ENCODE measurements at places on chromosomes 6 and 20.

DNA sequence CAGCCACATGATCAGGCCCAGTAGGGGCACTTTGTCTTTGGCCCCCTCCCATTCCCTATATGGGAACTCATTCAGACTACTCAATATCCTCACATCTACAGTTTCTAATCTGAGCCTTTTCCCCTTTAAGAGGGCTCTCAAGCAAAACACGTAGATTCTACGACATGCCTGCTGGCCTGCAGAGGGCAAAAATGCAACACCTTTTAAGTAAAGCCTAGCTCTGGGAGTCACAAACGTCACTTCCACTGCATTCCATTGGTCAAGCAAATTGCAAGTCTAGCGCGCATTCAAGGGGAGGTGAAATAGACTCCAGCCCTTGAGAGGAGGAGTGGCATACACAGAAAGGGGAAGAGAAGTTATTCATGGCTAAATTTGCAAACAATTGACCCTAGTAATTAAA, 70.6 kb downstream of the CDC40 start:
- DNase-seq, result no peak

- no peak for DNase-seq
Measured at GRCh38 chr6:139172151-139172550, 37.3 kb downstream of the HECA start.

- no peak for DNase-seq
Measured at GRCh38 chr6:13419422-13420195, 67.8 kb downstream of the GFOD1 start.

DNA sequence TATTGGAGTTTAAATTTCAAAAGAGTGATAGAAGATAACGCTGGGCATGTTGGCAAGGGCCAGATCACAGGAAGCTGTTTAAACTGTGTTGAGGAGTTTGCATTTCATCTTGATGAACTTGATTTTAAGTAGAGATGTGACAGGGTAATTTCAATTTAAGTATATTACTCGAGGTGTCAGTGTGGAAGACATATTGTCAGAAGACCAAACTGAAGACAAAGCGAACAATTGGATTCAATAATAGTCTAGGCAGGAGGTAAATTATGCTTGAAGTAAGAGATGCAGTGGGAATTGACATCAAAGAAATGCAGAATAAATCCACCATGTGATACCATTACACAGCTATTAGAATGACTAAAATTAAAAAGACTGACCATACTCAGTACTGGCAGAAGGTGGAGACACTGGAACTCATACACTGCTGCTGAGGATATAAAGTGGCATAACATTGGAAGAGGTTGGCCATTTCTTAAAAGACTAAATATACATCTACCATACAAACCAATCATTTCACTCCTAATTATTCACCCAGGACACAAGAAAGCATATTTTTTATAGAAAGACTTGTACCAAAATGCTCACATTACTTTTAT, 240.8 kb downstream of the ARHGAP18 start:
- DNase-seq, result no peak

- peak; percentile 47 for DNase-seq
Measured at GRCh38 chr6:16184129-16184528, 54.3 kb upstream of the GMPR start.

- no peak for DNase-seq
Measured at GRCh38 chr20:49685809-49686208, 27.9 kb downstream of the B4GALT5 start.

GRCh38 chr6:14720411-14721102, 525.3 kb upstream of the JARID2 start:
- DNase-seq, result no peak

DNA sequence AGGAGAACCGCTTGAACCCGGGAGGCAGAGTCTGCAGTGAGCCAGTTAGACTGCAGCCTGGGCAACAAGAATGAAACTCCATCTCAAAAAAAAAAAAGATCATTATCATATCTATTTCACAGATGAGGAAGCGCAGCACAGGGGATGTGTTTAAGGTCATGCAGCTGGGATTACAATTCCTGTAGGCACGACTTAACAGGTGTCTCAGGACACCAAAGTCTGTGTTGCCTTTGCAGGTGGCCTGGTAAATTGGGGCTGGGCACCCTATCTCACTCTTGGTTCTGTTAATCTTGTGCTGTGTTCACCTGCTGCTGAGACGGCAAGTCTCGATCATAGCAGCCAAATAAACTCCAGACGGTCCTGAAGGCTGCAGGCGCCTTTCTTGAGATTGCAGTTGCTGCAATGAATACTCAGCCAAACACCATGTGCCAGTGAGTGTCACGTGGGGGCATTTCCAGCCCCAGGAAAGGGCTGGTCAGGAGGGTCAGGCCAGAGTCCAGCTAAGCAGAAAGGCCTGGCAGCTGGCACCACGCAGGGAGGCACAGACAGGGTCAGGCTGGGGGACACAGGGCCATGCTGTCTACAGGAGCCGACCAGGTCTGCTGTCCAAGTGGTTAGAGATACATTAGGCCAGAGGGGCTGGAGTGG, 55.8 kb downstream of the FGD2 start:
- DNase-seq, result no peak

- no peak for DNase-seq
Measured at GRCh38 chr6:81886157-81886556, 133.7 kb upstream of the TENT5A start.

GRCh38 chr6:128167552-128167951, 266.7 kb upstream of the THEMIS start:
- DNase-seq, result no peak

GRCh38 chr20:12207875-12208274, 290.2 kb downstream of the BTBD3 start:
- DNase-seq, result peak; percentile 49

GRCh38 chr6:166389119-166389518, 6.4 kb upstream of the MPC1 start:
- no peak for DNase-seq

DNA sequence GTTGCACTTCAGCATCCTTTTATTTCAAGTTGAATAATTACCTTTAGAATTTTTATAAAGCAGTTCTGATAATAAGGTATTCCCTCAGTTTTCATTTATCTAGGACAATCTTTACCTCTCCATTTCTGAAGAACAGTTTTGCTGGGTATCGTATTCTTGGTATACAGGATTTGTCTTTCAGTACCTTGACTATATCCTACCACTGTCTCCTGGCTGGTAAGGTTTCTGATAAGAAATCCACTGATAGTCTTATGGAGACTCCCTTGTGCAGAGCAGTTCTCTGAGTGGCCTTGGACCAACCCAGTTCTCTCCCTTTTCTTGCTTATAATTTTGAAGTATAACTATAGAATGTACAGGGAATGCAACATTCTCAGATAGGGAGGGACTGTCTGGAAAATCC, 51.3 kb upstream of the SAMD3 start:
- DNase-seq, result no peak

GRCh38 chr6:31379850-31380249, 22.9 kb upstream of the HLA-B start:
- DNase-seq, result no peak

GRCh38 chr6:168886964-168887363, 366.7 kb downstream of the THBS2 start:
- no peak for DNase-seq

GRCh38 chr6:136640132-136640915, 90.1 kb upstream of the MAP7 start:
- no peak for DNase-seq

GRCh38 chr20:54469293-54469692, 6.1 kb upstream of the DOK5 start:
- DNase-seq, result no peak

GRCh38 chr20:32155017-32155981, 45.8 kb downstream of the TM9SF4 start:
- DNase-seq, result peak; percentile 87

DNA sequence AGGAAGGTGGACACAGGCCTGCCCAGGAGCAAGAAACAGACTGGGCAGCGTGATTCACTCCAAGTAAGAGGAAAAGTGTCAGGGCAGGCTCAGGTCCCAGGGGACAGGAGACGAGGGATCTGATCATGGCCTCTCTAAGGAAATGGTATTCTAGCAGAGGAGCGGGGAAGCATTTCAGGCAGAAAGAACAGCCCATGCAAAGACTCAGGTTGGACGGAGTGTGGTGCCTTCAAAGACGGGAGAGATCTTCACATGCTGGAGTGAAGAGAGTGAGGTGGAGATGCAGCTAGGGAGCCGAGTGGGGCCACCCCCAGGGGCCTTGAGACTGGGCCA, 161.1 kb downstream of the SYCP2 start:
- DNase-seq, result no peak

GRCh38 chr6:17015144-17015543, 86.7 kb upstream of the STMND1 start:
- DNase-seq, result no peak

GRCh38 chr6:100881707-100882040, 545 bp upstream of the ASCC3 start:
- no peak for DNase-seq

- no peak for DNase-seq
Measured at GRCh38 chr6:167719920-167720319, 106.8 kb upstream of the AFDN start.

- peak; percentile 20 for DNase-seq
Measured at GRCh38 chr20:6829510-6830116, 62.1 kb downstream of the BMP2 start.

DNA sequence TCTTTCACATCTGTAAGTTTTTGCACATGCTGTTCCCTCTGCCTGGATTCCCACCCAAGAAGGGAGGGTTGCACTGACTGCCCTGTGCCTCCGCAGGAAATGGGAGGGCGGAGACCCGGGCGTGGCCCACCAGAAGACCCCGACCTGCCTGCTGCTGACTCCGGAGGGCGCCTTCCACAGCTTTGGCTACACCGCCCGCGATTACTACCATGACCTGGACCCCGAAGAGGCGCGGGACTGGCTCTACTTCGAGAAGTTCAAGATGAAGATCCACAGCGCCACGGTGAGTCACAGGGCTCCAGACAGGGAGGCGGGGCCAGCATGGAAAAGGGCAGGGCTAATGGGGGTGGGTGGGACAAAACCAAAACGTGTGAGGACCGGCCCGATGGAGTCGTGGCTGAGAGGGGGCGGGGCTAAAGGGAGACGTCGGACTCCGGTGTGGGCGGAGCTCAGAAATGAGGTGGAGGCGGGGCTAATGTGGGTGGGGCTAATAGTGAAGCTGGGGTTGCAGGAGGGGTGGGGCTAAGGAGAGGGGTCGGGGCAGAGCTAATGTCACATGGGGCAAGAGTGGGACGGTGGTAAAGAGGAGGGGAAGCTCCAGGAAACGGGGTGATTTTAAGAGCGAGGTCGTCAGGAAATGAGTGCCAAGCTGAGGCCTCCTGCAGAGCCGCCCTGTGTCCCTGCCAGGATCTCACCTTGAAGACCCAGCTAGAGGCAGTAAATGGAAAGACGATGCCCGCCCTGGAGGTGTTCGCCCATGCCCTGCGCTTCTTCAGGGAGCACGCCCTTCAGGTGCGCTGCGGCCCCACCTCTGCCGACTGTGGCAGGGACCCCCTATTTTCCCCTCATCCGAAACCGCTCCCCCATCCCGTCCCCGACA, 12.6 kb downstream of the HSPA12B start:
- DNase-seq, result peak; percentile 73

DNA sequence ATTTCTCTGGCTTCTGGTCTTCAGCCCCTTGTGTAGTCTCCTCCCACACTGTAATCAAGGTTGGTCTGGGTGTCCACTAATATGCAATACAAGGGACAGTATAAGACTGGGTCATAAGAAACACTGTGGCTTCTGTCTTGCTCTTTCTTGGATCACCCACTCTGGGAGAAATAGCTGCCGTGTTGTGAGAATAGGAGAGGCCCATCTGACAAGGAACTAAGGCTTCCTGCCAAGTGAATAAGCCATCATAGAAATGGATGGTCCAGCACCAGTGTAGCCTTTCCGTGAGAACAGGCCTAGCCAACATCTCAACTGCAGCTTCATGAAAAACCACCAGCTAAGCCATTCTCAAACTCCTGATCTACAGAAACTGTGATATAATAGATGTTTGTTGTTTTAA, 23.3 kb downstream of the BAG2 start:
- no peak for DNase-seq

GRCh38 chr20:7624886-7625285, 315.4 kb downstream of the HAO1 start:
- DNase-seq, result no peak

Measured in endothelial cell of umbilical vein (primary cell).